ENCODE measurements at places on chromosomes 4 and X.

DNA sequence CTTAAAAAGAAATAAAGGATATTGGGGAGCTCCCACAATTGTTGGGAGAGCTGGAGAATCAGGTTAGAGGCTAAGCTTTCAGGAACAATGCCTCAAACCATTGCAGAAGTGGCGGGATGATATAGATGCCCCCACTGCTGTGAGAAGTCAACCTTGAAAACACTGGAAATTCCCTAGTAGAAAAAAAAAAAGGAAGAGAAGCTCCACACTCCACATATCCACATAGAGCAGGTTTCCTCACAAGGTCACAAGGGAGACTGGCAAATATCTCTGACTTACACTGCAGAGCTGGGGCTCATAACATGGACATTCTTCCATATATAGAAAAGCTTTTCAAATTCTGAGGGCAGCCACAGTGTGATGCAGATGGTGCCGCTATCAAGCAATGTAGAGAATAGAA, 22.7 kb upstream of the OGT start:
- DNase-seq: no peak

GRCh38 chrX:361231-362145, 25.2 kb downstream of the PPP2R3B start:
- no peak for DNase-seq

- DNase-seq: no peak
These were observed 12.5 kb upstream of the STS start for GRCh38 chrX:7134981-7135380.

DNA sequence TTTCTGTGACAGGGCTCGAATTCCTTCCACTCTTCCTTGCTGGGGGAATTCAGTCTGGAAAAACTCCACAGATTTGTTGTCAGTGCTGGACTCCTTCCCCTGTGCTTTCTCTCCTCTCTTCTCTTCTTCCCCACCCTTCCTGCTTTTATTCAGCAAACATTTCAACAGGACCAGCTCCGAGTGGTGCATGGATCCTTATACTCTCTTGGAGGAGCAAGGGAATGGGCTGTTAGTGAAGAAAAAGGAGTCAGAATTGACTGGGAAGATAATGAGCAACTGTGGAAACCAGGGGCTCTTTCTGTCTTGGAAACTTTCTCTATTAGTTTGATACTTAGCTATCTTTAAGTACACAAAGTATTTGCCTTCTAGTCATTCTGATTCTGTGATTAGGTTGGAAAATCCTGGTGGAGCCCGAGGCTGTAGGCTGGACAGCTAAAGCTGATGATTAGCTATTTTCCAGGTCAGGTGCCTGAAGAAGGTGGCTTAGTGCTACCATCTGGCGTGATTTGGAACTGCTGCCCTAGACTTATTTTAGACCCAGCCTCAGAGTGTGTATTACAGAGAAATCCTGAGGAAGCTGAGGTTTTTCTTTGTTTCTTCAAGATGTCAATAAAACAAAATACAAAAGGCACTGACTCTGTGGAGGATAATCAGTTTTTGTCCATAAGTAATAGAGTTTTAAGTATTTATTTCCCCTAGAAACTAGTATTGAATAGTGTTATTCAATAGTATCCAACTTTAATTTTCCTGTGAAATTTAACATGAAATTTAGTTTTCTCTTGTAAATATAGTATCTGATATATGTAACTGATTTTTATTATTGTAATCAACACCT, 38.4 kb downstream of the NAP1L5 start:
- DNase-seq: peak; percentile 81

DNA sequence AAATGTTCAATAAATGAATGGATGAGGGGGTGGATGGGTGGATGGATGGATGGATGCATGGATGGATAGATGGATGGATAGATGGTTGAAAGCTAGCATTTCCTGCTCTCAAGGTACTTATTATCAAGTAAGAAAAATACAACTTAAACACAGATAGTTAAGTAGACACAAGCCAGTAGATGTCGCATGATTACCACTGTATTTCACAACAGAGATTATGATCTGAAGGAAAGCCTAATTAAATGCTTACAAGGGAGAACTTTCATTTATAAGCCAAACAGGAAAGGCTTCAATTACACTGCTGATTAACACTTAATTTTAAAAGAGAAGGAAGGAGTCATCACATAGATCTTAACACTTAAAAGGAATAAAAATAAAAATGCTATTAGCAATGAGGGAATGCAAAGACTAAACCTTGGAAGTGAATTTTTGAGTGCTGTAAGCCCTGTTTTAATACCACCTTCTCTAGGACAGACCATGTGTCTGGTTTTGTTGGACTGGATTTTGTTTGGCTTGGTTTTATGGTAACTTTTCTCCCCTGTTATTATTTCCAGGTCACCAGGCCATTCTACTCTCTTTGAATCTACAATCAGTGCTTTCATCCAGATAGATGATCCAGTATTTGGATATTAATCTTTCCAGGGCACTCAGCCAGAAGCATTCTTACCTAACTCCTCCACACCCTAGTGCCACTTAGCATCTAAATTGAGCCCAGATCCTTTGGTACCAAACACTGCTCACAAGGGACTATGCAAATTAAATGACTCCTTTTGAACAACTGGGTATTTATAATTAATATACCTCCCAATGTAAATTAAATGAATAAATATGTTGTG, 75.5 kb upstream of the SLC39A8 start:
- DNase-seq: peak; percentile 7

Data from GM23338 (cell line).